T-helper 9 cell (primary cell): ENCODE measurements at places on chromosomes 5 and 9.

DNA sequence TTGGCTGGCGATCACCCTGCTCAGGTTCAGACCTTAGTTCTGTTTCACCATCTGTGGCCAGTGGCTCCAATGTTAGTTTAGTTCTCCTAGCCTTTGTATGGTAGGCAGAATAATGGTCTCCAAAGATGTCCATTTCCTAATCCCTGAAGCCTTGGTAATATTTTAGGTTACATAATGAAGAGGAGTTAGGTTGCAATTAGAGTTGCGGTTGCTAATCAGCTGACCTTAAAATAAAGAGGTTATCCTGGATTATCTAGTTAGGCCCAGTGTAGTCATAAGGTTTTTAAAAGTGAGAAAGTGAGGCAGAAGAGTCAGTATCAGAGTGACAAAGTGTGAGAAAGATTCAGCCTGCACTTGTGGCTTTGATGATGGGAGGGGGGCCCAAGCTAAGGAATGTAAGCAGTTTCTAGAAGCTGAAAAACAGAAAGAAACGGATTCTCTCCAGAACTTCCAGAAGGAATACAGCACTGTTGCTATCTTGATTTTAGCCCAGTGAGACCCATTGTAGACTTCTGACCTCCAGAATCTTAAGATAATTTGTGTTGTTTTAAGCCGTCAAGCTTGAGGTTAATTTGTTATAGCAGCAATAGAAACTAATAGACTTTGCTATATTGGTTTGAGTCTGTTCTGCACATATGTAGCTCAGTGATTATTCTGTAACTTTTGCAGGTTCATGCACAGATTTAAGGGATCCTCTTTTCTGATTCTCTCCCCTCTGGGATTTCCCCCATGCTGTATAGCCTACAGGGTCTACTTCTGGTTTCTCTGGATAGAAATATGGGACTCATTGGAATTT is 21.6 kb downstream of the LNPEP start:
- DNase-seq = no peak

GRCh38 chr5:181053488-181054121 is 13.5 kb downstream of the BTNL9 start:
- DNase-seq = no peak

DNA sequence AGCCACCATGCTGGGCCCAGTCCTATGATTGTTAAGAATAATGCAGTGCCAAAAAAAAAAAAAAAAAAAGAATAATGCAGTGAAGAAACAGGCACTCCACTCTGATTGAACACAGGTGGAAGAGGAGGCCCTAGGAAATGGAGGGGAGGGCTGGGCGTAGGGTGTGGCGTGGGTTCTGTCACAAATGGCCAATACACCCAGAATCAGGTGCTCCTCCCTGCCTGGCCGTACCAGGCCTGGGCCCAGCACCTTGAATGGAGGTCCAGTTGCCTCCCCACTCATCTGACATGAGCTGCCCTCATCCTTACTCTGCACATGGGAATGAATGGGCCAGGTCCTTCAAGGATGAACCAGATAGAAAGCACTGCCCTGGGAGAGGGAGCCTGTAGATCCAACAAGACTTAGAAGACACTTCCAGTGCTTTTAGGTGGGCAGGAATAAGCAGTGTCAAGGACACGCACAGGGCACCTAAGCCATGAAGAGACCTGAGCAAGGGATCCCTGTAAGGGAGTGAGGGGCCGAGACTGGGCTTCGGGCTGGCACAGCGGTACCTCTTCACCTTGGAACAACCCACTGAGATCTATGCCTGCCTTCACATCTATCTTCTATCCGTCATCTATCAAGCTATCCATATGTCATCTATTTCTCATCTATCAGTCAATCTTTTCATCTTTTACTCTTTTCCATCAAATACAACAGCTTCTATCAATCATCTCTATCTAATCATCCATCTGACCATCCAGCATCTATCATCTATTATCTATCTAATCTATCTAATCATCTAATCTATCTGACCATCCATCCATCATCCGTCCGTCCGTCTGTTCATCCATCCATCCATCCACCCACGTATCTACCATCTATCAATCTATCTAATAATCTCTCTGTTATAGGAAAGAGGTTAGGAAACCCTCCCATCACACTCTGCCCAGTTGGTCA is 15.9 kb downstream of the NINJ1 start:
- no peak for DNase-seq

- DNase-seq = no peak
Observed at GRCh38 chr5:77418162-77418561, 74.0 kb downstream of the WDR41 start.

GRCh38 chr5:170387775-170388639 is 1.2 kb downstream of the KCNMB1 start:
- no peak for DNase-seq
